Activated naive CD4-positive, alpha-beta T cell treated with anti-CD3 and anti-CD28 coated beads, Interleukin-2, amount 10 ng/mL, durations not matched to agents 7 days and 5 days (primary cell): ENCODE measurements at places on chromosomes 3 and 15.

DNA sequence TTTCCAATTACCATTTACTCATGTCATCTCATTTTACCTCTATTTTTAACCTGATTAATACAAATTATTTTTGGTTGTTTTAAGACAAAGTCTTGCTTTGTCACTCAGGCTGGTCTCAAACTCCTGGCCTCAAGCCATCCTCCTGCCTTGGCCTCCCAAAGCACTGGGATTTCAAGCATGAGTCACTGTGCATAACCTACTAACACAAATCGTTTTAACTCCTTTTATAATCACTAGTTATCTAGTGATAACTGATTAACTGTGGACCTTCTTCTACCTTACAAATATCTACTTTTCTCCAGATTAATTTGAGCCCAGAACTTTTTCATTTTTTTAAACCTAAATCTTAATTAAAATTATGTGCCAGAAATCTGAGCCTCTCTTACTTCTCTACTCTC, 4.6 kb downstream of the ATP13A3 start:
- DNase-seq = no peak

GRCh38 chr3:147866561-147866960, 457.4 kb downstream of the ZIC1 start:
- no peak for DNase-seq

DNA sequence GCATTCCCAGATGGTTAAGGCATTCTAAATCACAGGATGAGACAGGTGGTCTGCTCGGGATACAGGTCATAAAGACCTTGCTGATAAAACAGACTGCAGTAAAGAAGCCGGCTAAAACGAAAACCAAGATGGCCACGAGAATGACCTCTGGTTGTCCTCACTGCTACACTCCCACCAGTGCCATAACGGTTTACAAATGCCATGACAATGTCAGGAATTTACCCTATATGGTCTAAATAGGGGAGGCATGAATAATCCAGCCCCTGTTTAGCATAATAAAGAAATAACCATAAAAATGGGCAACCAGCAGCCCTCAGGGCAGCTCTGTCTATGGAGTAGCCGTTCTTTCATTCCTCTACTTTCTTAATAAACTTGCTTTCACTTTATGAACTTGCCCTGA, 151.1 kb downstream of the ZNF385D start:
- DNase-seq = no peak

DNA sequence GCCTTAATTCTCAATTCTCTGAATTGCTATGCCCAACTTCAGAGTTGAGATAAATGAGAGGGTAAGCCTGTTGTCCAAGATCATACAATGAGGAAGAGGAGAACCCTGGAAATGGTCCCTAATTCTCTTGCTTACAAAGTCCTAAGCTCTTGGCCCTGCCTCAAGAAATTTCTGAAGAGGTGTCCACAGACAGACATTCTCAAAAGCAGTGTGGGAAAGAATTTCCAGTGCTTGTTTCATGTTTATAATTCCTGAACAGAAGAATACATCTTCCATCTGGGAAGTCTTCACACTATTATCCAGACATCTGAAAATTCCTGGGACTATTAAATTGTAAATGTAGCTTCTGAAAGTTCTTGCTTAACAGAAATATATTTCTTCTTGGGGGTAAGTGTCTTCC, 166.8 kb upstream of the LRTM1 start:
- DNase-seq = no peak

DNA sequence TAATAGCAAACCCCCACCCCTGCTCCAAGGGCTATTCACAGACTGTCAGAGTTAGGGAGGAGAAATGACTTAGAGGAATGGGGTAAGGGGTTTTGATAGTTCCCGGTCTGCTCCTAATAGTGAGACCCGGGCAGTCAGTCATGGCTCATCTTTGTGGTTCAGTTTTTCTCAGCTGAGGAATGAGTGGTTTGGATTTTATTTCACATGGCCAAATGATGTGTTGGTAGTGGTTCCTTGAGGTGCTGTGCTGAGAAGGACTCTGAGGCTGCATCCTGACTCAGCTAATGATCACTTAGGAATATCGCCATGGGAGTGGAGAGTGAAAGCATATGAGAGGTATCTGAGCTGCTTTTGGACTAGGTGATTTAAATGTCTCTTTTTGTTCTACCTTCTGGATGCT, 80.2 kb downstream of the LPP start:
- DNase-seq = no peak

- no peak for DNase-seq
Observed at GRCh38 chr15:50168783-50169411, 13.1 kb upstream of the SLC27A2 start.

- no peak for DNase-seq
Observed at GRCh38 chr3:89260721-89261120, 153.3 kb downstream of the EPHA3 start.

DNA sequence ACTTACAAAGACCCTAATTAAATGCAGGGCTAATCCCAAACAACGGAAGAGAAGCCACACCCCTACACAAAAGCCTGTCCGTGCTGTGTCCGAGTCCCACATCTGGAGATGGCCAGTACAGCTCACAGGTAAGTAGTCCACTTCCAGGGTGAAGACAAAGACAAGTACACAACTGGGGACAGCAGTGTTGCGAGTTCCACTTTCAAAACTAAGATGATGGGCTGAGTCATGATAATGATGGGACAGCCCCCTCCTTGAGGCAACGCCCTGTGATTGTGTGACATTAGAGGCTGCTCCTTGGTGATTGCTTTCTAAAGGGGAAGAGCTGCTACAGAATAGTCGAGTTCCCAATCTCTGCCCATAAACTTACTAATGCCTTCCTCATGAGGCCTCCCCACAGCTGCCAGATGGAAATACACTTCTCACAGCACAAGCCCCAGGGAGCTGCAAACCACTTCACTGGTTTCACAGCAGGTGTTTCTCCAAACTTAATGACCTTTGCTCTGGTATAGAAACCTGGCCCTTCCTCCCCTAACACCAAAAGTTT, 27.6 kb downstream of the RFT1 start:
- DNase-seq = peak; percentile 71

DNA sequence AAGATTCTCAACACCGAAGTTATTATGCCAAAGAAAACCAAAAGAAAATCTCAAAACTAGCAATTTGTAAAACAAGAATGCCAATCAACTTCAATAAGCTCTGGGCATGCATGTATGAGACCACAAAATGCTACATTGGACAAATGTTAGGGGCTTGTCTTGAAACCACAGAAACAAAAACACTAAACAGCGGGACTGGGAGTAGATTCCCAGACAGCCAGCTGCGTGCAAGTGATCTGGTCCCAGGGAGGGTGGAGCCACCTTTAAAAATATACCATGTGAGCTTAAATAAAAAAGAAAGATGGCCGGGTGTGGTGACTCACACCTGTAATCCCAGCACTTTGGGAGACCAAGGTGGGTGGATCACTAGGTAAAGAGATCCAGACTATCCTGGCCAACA, 163.6 kb upstream of the PRICKLE2 start:
- DNase-seq = no peak

- DNase-seq = no peak
Observed at GRCh38 chr3:160545504-160545871, 19.9 kb downstream of the KPNA4 start.

- no peak for DNase-seq
Observed at GRCh38 chr3:134600206-134600605, 50.6 kb downstream of the KY start.

GRCh38 chr15:54580643-54581042, 602.4 kb downstream of the UNC13C start:
- DNase-seq = no peak

- DNase-seq = no peak
Observed at GRCh38 chr15:47817969-47818548, 100.8 kb downstream of the SEMA6D start.

- no peak for DNase-seq
Observed at GRCh38 chr3:55858302-55858701, 371.2 kb upstream of the WNT5A start.

GRCh38 chr3:127585813-127586413, 4.6 kb downstream of the TPRA1 start:
- DNase-seq = no peak

GRCh38 chr15:72368899-72369298, 6.9 kb downstream of the HEXA start:
- no peak for DNase-seq

- no peak for DNase-seq
Observed at GRCh38 chr15:100671858-100672543, 69.6 kb downstream of the ASB7 start.

DNA sequence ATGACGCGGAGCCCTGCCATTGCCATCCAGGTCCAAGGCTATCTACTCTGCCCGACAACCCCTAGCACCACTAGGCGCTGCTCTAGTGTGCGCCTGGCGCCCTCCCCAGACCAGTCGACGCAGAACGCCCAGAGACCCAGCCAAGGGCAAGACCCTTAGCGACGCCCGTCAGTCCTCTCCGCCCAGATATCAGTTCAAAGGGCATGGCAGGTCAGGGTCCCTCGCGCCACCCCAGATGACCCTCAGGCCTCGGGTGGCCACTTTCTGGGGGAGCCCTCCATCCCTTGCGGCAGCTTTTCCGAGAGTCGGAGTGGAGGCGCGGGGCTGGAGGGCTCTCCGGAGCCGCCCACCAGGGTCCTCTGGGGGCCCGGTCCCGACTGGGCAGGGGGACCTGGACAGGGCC, 371 bp upstream of the CLSTN2 start:
- no peak for DNase-seq

DNA sequence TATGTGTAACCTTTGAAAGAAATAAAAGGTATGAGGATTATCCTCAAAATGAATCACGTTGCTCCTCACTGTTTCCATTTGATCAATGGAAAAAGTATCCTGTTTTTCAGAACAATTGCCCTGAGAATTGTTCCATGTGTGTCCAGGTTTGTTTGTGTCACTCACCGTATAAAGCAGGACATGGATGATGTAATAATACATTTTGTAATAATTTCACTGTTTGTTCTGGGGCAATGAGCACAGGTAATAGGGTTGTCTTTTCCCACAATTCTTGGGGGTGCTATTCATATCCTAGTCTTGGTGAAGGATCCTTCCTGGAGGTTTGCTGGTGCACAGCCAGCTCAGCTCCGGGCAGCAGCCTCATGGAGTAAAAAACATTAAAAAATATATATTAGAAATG, 510.8 kb upstream of the MCTP2 start:
- DNase-seq = no peak

DNA sequence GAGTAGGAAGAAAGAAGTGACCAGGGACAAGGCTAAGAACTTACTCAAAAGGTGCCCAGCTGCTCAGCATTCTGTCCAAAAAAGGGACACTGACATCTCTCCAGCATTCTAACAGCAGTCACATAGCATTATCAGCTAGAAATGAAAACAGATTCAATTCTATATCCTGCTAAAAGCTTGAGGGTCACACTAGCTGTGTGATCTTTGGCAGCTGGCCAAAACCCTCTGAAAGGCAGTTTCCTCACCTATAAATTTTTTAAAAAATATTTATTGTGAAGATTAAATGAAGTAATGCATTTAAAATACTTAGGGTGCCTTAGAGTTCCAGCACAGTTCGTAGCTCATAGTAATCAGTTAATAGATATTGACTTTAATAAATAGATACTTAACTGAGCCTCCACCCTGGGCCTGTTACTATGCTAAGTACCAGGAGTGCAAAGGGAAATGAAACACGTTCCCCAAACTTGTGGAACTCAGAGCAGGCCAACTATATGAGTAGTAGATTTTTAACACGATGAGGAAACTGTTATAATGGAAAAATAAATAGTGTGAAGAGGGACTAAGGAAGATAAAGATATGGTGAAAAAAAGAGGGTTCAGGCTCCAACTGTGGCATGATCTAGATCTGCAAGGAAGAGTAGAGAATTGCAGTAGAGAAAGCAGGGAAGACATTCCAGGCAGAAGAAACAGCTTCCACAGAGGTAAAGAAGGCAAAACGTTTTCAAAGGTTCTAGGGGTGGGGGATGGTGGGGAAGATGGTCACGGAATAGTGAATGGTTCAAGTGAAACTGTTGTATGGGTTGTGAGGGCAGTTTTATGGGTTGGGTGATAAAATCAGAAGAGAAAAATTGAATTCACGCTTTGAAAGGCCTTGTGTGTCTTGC, 11.4 kb downstream of the CD86 start:
- no peak for DNase-seq

DNA sequence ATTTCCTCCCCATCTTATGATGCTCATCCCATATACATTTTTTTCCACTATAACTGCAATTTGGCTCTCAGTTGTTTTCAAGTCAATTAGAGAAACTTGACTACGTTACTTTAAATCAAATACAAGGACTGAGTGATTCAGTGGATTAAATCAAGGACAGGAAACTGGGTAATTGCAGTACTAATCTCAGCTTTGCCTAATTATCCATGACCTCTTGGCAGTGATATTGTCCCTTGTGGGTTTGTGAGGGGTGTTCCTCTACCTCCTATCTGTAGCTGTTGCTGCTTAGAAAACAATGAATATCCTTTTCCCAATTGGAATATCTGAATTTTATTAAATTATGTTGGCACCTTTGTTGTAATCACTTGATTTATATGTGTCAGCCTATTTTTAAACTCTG, 79.4 kb downstream of the ZPLD1 start:
- no peak for DNase-seq

GRCh38 chr15:85869124-85869523, 74.4 kb upstream of the KLHL25 start:
- no peak for DNase-seq

- DNase-seq = no peak
Observed at GRCh38 chr15:50687302-50687902, 805 bp upstream of the TRPM7 start.

GRCh38 chr15:31177951-31178350, 76.4 kb upstream of the TRPM1 start:
- DNase-seq = no peak

DNA sequence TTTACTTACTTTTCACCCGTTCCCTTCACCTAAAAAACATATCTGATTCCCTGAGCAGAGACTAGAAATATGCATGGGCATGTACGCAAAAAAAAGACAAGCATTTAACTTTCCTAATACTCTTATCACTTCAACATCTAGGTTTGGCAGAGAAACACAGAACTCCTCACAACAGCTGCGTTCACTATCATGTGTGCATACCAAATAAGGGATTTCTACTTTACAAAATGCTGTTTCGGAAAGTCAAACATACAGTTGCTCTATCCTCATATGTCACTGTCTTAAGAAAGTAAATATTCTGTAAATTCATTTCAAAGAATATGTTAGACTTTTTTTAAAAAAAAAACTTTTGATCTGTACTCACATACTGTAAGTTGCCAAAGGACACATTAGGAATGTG, 65.1 kb upstream of the CBLB start:
- DNase-seq = no peak

- DNase-seq = peak; percentile 66
Observed at GRCh38 chr15:41022487-41023090, 69.3 kb downstream of the CHAC1 start.

DNA sequence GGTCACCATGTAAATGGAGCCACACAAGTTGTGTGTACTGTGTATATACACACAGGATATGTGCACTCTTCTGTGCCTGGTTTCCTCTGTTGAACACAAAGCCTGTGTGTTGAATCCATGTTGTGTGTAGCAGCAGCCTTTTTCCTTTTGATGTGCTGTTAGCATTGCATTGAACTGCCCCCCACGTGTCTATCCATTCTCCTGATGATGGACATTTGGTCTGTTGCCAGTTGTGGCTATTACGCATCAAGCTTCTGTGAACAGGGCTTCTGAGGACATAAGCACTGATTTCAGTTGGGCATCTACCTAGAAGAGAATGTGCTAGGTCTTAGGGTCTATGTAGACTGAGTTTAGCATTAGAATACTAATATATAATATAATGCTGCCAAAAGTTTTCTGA, 77.4 kb downstream of the LSM3 start:
- DNase-seq = no peak

- DNase-seq = no peak
Observed at GRCh38 chr15:50137893-50138292, 18.9 kb upstream of the ATP8B4 start.
